ENCODE measurements at places on chromosomes 5 and 9.

- DNase-seq: no peak
Observed at GRCh38 chr5:76525956-76526355, 97.2 kb downstream of the F2RL2 start.

DNA sequence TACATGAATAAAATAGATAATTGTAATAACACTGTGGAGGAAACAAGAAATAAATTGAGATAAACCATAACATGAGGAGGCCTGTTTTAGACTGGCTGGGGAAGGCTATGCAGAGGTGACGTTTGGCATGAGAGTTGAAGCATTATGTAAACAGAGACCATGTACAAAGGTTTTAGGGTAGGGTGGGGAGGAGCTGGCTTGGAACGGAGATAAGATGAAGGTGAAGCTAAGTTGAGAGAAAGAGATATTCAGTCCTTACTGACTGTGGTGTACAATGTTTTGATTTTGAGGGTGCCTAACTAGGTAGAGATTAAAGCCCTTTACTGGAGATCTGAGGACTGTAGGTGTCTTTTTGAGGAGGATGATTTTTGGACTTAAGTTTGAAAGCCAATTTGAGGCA, 17.8 kb downstream of the MAN2A1 start:
- DNase-seq: no peak

- DNase-seq: no peak
Observed at GRCh38 chr9:35835216-35835632, 6.2 kb downstream of the TMEM8B start.

DNA sequence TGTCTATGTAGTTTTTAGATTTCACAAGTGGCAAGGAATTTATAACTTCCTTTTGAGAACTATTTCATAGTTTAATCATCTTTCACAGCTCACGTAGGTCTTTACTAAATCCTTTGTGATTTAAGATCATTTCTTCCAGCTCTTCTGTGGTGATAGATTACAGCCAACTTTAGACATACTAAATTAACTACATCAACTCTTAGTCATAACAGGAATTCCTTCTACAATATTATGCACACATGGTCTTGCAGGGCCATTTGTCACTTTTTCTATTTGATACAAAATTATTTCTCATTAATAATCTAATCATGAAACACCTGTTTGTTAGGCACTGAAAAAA, 208.4 kb downstream of the PDE4D start:
- no peak for DNase-seq

- no peak for DNase-seq
Observed at GRCh38 chr9:8252445-8252844, 452.9 kb upstream of the DMAC1 start.

- DNase-seq: no peak
Observed at GRCh38 chr5:73205305-73205704, 32.3 kb downstream of the TMEM174 start.

DNA sequence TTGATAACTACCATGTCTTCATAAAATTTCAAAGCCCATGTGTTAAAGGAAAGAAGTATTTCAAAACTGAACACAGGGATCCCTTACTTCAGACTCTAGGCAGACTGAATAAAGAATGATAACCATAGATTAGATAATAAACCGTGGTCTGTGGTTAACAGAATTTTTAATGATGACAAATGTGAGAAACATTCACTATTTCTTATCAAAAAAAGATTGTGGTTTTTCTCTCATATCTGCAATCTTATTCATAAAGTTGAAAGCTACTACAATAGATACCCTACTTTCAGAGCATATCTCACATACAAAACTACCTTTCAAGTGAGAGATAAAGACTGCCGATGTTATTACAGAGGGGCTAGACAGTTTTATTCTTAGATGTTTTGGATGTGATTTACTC, 816.8 kb upstream of the DMAC1 start:
- DNase-seq: no peak

GRCh38 chr5:6490693-6491092, 42.0 kb downstream of the UBE2QL1 start:
- DNase-seq: no peak
